ENCODE measurements at places on chromosomes 1 and 21.
A peak's percentile ranks its signal among the peaks of the same experiment; 100 is the strongest.

DNA sequence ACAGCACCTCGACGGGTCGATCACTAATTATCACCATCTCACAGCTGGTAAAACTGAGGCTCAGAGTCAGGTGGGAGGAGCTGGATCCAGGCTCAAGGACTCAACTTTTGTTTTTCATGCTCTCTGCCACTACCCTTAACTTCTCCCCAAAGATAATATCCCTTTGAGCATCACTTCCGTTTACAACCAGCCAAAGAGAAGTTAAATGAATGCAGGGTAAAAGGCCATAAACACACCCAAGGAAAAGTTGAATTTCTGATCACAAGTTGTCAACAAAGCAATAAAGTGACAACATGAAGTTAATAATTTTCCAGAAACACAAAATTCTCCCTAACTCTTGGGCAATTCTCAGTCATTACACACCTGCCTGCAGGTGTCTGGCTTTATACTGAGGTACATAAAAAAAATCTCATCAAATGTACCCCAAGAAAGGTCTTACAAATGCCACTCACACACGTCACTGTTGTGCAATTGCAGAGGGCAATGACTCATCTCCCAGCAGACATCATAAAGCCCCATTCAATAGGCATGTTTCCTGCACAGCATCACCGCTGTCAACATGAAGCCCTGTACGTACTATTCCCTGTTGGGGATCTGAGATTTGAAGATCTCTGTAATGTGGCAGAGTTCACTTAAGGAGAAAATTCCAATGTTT lies 3.4 kb downstream of the OR2T11 start:
- H3K27me3 ChIP-seq: peaks cover 2% of the 10 kb centered on the region
- no peak overlapping the region for H3K27ac ChIP-seq
- H3K4me3 ChIP-seq: no peak overlapping the region
- no peaks in the 10 kb centered on the region for H3K4me1 ChIP-seq

DNA sequence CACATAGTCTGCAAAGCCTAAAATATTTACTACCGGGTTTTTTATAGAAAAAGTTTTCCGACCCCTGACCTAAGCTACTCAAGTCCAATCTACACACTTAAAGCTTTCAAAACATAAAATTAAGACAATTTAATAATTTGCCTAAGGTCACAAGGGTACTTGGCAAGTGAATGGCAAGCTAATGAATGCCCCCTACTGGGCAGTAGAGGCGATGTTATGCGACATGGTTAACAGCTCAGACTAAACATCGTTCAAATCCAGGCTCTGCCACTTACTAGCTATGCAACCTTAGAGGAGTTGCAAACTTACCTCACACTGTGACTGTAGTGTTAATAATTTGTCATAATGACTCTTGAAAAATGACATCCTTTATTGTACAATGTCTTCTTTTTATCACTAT lies 317.2 kb upstream of the NFIA start:
- DNase-seq: peak; percentile 21
- no peaks in the 10 kb centered on the region for H3K36me3 ChIP-seq
- no peak overlapping the region for H3K4me3 ChIP-seq

DNA sequence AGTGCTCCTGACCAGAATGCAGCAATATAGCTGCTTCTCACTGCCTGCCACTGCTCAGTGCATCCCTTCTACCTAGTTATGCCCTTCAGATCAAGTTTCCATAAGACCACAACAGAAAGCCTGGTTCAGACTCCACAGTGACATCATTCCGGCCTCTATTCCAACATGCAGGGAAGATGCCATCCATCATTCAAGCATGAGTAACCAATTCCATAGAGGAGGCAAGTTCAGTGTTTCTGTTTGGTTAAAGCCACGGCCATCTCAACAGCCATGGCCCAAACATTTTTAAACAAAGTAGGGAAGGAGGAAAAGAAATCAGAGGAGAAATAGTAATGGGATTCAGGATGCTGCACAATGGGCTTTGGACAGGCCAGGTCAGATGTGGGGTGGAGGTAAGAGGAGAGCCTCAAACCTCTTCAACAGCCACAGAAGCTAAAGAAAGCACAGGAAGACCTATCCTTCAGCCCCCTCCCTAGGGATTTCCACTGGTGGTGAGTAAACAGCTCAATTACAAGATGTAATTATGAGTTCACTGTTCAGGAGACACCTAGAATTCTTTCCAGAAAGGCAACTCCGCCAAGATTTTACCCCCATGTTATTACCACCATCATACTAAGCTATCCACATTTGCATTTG lies 484.9 kb downstream of the SETD4 start:
- H3K27me3 ChIP-seq: peaks cover 4% of the 10 kb centered on the region
- H3K27ac ChIP-seq: no peak overlapping the region
- no peak for DNase-seq
- no peak overlapping the region for H3K4me3 ChIP-seq
- H3K36me3 ChIP-seq: no peaks in the 10 kb centered on the region

DNA sequence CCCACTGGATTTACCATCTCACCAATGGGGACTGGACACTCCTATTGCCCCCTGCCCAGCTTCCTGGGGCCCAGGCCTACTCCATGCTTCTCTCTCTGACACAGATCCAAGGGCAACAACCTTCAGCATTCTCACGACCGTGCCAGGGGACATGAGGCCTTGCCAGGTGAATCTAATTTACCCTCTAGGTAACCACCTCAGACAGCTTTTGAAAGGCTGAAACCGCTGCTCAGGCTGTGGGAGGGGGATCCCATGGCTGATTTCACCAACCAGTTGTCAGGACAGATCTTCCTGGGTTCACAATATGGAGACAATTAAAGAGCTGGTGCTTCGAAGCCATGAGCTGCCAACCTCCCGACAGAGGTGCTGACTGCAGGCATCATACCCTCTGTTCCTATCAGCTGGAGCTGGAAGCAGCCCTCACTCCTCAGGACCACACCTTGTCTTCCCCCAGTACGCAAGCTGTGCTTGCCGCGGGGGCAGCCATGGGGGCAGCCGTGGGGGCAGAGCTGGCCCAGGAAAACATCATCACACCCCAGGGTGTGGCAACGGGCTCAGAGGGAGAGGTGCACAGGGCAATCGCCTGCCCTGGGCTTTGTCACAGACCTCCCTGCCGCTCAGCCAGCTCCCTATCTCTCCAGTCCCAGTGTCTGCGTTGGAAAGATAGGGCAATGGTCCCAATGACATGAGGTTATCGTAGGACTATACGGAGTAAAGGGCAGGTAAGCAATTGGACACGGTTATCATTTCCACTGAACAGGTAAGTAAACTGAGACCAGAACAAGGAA lies 120.2 kb downstream of the DMRTB1 start:
- no peak overlapping the region for H3K27ac ChIP-seq
- peaks cover 17% of the 10 kb centered on the region for H3K4me1 ChIP-seq
- no peaks in the 10 kb centered on the region for H3K36me3 ChIP-seq
- DNase-seq: no peak
- no peak overlapping the region for H3K4me3 ChIP-seq

GRCh38 chr1:227899820-227900449 lies 47.8 kb downstream of the WNT9A start:
- no peak overlapping the region for H3K27ac ChIP-seq
- no peaks in the 10 kb centered on the region for H3K27me3 ChIP-seq
- peaks cover 5% of the 10 kb centered on the region for H3K4me1 ChIP-seq
- no peak for DNase-seq
- H3K36me3 ChIP-seq: no peaks in the 10 kb centered on the region
- no peak overlapping the region for H3K4me3 ChIP-seq

DNA sequence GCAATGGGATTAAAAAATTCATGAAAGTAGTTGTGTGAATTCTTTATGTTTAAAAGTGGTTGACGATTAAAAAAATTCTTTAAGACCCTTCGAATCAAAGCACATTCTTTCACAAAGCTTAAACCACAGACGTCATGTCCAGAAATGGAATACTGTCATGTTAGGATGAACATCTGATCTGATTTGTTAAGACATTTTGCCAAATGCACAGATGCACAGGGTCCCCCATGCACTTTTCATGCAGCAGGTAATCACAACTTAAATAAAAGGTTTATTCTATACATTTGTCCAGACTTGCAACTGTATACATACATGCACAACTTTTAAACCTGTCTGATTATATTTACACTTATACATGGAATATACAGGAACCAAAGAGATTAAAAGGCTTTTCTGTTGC lies 103.3 kb downstream of the NRIP1 start:
- H3K27ac ChIP-seq: no peak overlapping the region
- peaks cover 14% of the 10 kb centered on the region for H3K36me3 ChIP-seq
- DNase-seq: no peak
- no peaks in the 10 kb centered on the region for H3K27me3 ChIP-seq
- no peaks in the 10 kb centered on the region for H3K4me1 ChIP-seq

- H3K4me1 ChIP-seq: peaks cover 5% of the 10 kb centered on the region
- H3K4me3 ChIP-seq: no peak overlapping the region
- no peak for DNase-seq
- H3K27me3 ChIP-seq: no peaks in the 10 kb centered on the region
- H3K36me3 ChIP-seq: no peaks in the 10 kb centered on the region
These were observed 8.8 kb upstream of the RNF223 start for GRCh38 chr1:1082776-1083415.

DNA sequence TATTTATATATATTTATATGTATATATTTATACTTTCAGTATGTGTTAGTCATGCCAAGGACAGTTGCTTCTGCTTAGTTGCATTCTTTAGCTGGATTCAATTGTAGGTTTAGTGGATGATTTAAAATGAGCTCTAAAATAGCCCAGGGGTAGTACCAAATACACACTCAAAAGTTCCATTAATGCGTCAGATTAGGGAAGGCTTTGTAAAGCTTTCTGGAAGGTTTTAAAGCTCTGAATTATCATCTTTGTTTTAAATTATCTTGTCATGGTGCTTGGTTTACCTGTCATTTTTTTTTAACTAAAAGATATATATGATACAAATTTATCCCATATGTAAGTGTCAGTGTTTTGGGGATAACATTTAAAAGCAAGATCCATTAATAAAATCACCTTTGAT lies 242.7 kb upstream of the ADAMTS5 start:
- H3K36me3 ChIP-seq: no peaks in the 10 kb centered on the region
- DNase-seq: no peak
- H3K27me3 ChIP-seq: no peaks in the 10 kb centered on the region
- H3K4me1 ChIP-seq: no peaks in the 10 kb centered on the region

GRCh38 chr1:201088395-201088794 lies 23.8 kb downstream of the CACNA1S start:
- peaks cover 3% of the 10 kb centered on the region for H3K27me3 ChIP-seq
- no peak overlapping the region for H3K4me3 ChIP-seq
- no peak overlapping the region for H3K27ac ChIP-seq
- no peaks in the 10 kb centered on the region for H3K36me3 ChIP-seq

DNA sequence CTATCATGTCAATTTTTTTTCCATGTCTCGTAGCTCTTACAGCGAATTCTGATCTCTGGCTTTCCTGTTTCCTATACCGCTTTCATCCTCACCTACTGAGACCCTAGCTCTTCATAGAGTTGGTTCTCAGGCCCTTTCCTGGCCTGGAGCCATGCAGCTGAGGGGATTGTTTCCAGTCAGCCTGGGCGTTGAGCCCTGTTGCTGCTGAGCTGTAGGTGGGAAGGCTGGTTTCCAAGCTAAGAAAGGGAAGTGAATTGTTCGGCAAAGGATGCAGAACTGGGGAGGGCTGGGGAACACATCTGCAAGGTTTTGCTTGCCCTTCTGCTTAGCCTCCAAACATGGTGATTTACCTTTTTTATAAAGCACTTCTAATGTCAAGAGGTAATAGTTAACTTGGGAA lies 41.5 kb downstream of the SPATA46 start:
- H3K36me3 ChIP-seq: no peaks in the 10 kb centered on the region
- no peak for DNase-seq
- no peaks in the 10 kb centered on the region for H3K4me1 ChIP-seq
- peaks cover 17% of the 10 kb centered on the region for H3K27me3 ChIP-seq

DNA sequence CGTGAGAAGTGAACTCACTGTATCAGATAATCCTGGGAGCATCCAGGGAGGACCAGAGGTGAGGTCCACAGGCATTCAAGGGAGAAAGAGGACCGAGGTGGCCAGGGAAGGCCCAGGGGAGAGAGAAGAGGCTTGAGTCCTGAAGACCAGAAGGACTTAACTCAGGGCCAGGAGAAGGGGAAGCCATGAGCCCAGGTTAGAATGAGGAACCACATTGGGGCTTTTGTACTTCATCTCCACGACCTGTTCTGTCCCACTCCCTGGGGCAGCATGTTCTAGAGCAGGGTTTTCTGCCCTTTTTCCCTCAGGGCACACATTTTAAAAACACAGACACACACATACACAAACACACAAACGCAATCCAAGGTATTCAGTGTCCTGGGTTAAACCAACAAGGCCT lies 8.4 kb downstream of the LGR6 start:
- peaks cover 36% of the 10 kb centered on the region for H3K4me1 ChIP-seq
- no peaks in the 10 kb centered on the region for H3K36me3 ChIP-seq
- H3K27me3 ChIP-seq: peaks cover 6% of the 10 kb centered on the region

GRCh38 chr1:205321162-205321958 lies at the start of gene NUAK2:
NUAK2 (minus strand) TSS chr1:205321745; CDS start chr1:205321628, 117 bp downstream.
- no peaks in the 10 kb centered on the region for H3K36me3 ChIP-seq
- peaks cover 35% of the 10 kb centered on the region for H3K27me3 ChIP-seq
- H3K4me3 ChIP-seq: peak within 1 kb of the TSS; percentile 87
- H3K27ac ChIP-seq: peak within 1 kb of the TSS; percentile 56
- DNase-seq: peak; percentile 69

DNA sequence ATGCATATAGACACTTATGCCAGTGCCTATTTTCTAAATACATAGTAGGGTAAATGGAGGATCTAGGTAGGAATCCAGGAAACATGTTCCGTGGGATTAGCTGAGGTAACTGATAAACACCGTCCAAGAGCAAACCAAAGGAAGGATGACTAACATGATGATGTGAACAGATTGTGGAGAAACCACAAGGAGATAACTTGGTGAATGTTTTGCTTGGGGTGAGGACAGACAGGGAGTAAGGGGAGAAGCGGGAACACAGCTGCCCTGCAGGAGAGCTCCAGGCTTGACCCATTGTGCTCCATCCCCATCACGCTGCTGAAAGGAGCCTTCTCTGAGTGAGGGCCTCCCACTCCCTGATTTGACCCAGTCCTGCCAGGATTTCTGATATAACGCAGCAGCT lies 87.0 kb upstream of the ZC3H11B start:
- H3K36me3 ChIP-seq: no peaks in the 10 kb centered on the region
- no peak overlapping the region for H3K27ac ChIP-seq
- H3K4me3 ChIP-seq: no peak overlapping the region
- H3K27me3 ChIP-seq: no peaks in the 10 kb centered on the region
- no peak for DNase-seq
- no peaks in the 10 kb centered on the region for H3K4me1 ChIP-seq
